ENCODE measurements at places on chromosomes 2 and 18.

DNA sequence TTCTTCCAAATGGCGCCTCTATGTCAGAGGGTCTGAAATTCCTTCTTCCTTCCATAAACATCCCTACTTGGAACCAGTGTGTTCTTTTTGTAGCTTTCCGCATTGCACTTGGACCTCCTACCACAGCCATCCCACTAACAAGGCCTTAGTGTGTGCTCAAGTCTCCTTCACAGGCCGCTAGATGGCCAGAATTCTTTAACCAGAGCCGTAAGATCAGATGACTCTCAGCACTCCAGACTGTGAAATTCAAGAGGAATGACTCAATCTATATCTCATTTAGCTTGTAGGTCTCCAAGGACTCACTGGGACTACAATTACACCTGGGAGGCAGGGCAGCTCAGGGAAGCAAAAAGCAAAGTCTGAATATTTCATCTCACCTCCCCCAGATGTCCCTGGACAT lies 298.9 kb downstream of the EIPR1 start:
- DNase-seq: no peak
- H3K4me3 ChIP-seq: no peak overlapping the region
- H3K27ac ChIP-seq: no peak overlapping the region
- no peaks in the 10 kb centered on the region for H3K4me1 ChIP-seq
- no peaks in the 10 kb centered on the region for H3K27me3 ChIP-seq

DNA sequence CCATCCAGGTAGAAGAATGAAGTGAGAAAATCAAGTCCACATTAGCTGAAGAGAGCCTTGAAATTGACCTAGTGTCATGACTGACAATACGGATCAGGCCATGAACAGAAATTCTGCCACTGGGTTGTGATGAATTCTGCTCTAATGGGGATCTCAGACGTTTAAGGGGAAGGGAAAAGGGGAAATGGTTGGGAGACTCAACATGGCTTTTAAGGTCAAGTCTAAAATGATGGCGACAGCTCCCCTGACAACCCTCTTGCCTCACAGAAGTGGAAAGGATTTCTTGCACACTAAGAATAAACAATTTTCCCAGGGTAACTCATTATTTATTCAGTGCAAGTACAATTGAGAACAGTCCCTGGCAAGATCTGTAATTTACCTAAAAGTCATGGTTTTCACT lies 302.5 kb upstream of the ACVR2A start:
- no peak for DNase-seq
- H3K27ac ChIP-seq: no peak overlapping the region
- no peaks in the 10 kb centered on the region for H3K36me3 ChIP-seq
- no peaks in the 10 kb centered on the region for H3K4me1 ChIP-seq
- no peak overlapping the region for H3K4me3 ChIP-seq
- no peaks in the 10 kb centered on the region for H3K27me3 ChIP-seq

- H3K4me3 ChIP-seq: no peak overlapping the region
- no peak for DNase-seq
- H3K27ac ChIP-seq: no peak overlapping the region
These were observed 326.8 kb downstream of the CCDC85A start for GRCh38 chr2:56510610-56511009.

- no peak for DNase-seq
- no peaks in the 10 kb centered on the region for H3K27me3 ChIP-seq
- peak overlapping the region; percentile 89 for H3K27ac ChIP-seq
These were observed 598 bp upstream of the CEP68 start for GRCh38 chr2:65055422-65056214.

DNA sequence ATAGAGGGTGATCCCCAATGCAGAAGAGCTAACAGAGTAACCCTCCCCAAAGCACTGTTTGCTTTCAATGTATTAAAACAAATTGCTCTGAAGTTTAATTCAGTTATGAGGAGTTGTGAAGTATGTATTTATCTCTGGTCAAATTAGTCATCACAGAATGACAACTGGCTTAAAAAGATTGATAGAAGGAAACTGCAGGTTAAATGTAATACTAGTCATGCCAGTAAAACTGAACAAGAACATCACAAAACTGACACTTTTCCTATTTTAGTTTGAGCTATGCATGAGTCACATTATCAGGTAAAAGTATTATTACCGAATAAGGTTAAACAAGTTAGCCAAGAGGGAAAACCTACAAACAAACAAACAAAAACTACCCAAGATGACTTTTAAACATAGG lies 99.0 kb upstream of the ACVR1C start:
- H3K27me3 ChIP-seq: no peaks in the 10 kb centered on the region
- H3K4me3 ChIP-seq: no peak overlapping the region
- DNase-seq: no peak
- H3K36me3 ChIP-seq: no peaks in the 10 kb centered on the region
- no peak overlapping the region for H3K27ac ChIP-seq

- DNase-seq: no peak
- no peaks in the 10 kb centered on the region for H3K27me3 ChIP-seq
- no peaks in the 10 kb centered on the region for H3K4me1 ChIP-seq
- no peaks in the 10 kb centered on the region for H3K36me3 ChIP-seq
These were observed 33.3 kb upstream of the GMCL1 start for GRCh38 chr2:69796174-69796573.

DNA sequence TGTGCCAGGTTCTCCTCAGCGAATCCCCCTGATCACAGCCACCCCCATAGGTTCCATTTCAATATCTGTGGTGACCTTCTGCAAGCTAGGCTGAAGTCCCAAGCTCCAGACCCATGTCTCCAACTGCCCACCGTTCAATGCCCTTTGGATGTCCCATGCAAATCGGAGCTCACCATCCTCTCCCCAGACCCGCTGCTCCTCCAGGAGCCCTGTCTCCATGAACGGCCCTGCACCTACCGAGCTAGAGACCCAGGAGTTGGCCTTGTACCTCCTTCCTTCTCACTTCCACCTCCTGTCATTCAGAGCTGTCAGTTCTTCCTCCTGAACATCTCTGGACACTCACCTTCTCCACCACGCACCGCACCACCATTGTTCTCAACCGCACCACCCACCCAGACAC lies 1.0 kb upstream of the FAHD2A start:
- H3K27me3 ChIP-seq: no peaks in the 10 kb centered on the region
- H3K4me1 ChIP-seq: no peaks in the 10 kb centered on the region
- peak overlapping the region; percentile 78 for H3K4me3 ChIP-seq
- no peak for DNase-seq
- H3K36me3 ChIP-seq: no peaks in the 10 kb centered on the region

DNA sequence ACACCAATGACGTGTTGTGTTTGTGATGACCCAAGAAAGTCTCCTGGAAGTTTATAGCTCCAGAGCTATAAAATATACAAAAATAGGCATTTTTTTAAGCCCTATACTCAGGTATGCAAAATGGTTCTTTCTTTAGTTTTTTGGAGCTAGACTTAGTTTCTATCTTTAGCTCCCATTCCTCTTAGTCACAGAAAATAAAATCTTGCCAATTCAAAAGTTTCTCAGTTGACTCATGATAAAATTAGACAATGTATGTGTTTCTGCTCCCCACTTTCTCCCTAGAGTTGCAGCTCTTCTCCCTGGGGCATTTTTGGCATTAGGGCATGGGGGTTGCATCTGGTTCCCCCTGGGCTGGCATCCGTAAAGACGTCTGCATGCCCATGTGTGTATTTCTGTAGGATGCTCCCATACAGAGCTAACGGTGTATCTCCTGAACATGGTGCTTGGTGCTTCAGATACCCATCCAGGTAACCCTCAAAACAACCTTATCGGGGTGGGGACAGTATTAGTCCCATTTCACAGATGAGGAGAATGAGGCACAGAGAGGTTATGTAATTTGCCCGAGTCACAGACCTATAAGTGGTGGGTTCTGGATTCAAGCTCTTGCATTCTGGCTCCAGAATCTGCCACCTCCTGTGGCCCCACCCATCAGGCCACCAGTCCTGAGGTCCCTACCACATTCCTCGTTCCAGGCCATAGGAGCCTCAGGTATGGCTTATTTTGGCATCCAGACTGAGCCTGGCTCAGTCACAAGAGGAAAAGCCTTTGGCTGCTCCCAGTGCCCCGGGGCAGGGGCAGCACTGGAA lies 43.1 kb upstream of the ASAP2 start:
- H3K4me3 ChIP-seq: no peak overlapping the region
- DNase-seq: no peak
- H3K36me3 ChIP-seq: no peaks in the 10 kb centered on the region
- peak overlapping the region; percentile 68 for H3K27ac ChIP-seq
- H3K27me3 ChIP-seq: no peaks in the 10 kb centered on the region
- H3K4me1 ChIP-seq: no peaks in the 10 kb centered on the region

- no peaks in the 10 kb centered on the region for H3K4me1 ChIP-seq
- no peak overlapping the region for H3K4me3 ChIP-seq
- no peak overlapping the region for H3K27ac ChIP-seq
- H3K27me3 ChIP-seq: no peaks in the 10 kb centered on the region
- H3K36me3 ChIP-seq: no peaks in the 10 kb centered on the region
These were observed 960.2 kb downstream of the CNTNAP5 start for GRCh38 chr2:124985270-124985669.

DNA sequence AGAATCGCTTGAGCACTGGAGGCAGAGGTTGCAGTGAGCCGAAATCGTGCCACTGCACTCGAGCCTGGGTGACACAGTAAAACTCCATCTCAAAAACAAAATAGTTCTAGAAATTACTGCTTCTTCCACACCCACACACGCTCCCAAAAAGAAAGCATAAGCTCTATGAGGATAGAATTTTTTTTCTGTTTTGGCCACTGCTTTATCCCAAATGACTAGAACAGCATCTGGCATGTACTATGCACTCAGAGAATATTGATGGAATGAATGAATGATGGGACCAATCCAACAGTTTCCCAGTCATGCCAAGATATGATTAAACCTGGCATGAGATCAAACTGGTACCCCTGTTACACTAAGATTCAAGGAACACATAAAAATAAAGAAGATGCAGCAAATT lies 455.4 kb upstream of the CHAC2 start:
- no peaks in the 10 kb centered on the region for H3K36me3 ChIP-seq
- no peaks in the 10 kb centered on the region for H3K27me3 ChIP-seq
- H3K27ac ChIP-seq: no peak overlapping the region
- H3K4me3 ChIP-seq: no peak overlapping the region

DNA sequence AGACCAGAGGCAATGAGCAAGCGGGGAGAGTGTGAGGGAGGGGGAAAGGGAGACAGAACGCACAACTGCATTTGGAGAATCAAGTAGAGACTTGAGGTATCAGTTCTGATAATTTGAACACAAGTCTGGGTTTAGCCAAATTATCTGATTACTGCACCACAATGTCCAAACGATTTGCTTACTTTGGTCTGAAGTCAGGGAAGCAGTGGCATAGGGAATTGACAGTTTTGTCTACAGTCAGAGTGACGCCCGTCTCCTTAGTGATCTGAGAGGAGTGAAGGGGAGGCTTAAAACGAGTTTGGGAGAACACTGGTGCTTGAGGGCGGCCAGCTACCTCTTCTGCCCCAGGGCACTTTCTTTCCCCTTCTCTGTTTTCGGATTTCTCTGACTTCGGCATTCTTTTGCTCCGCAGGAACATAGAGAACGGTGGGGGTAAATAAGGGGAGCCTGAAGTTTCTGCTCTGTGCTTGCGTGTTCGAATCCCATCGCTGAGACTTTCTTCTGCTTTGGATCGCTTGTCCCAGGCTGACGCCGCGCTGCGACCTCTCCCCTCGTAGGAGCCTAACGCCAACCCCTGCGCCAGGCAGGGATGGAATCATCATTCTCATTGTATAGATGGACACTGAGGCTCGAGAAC lies 2.9 kb upstream of the DLX2 start:
- no peak overlapping the region for H3K27ac ChIP-seq
- peaks cover 82% of the 10 kb centered on the region for H3K27me3 ChIP-seq

GRCh38 chr2:216298719-216299495 lies 73.4 kb downstream of the MARCHF4 start:
- no peaks in the 10 kb centered on the region for H3K27me3 ChIP-seq
- H3K36me3 ChIP-seq: no peaks in the 10 kb centered on the region
- H3K4me1 ChIP-seq: no peaks in the 10 kb centered on the region
- H3K27ac ChIP-seq: no peak overlapping the region
- H3K4me3 ChIP-seq: no peak overlapping the region

DNA sequence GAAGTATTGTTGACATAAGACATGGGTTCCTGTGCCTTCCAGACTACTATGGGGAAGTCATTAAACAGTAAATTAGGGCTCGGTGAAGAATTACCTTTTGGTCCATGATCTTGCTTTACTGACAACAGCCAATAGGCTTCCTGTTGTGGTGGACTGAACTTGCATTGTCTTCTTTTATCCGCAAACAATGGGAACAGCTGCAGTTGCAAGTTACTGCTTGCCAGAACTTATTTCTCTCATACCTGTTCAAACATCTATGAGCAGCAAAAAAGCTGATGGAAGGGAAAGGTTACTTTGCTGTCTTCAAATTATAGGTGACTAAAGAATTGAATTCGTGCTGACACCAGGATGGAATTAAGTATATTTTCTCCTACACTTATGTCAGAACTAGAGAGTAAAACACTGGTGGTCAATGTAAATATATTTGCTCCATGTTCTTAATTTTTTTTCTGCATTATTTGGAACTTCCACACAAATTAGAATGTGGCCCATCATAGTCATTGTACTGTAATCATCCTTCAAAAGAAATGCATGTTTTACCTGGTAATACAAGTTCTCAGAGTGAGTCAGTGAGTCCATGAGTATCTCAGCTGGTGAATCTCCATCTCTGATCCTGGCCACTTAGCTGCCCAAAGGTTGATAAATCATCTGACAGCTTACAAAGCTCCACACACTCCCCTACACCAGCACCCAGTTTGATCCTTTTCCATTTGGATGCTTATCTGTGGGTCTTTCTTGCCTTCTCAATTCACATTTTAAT lies 37.3 kb upstream of the RNF152 start:
- no peaks in the 10 kb centered on the region for H3K4me1 ChIP-seq
- no peak overlapping the region for H3K27ac ChIP-seq
- H3K27me3 ChIP-seq: no peaks in the 10 kb centered on the region
- DNase-seq: no peak

DNA sequence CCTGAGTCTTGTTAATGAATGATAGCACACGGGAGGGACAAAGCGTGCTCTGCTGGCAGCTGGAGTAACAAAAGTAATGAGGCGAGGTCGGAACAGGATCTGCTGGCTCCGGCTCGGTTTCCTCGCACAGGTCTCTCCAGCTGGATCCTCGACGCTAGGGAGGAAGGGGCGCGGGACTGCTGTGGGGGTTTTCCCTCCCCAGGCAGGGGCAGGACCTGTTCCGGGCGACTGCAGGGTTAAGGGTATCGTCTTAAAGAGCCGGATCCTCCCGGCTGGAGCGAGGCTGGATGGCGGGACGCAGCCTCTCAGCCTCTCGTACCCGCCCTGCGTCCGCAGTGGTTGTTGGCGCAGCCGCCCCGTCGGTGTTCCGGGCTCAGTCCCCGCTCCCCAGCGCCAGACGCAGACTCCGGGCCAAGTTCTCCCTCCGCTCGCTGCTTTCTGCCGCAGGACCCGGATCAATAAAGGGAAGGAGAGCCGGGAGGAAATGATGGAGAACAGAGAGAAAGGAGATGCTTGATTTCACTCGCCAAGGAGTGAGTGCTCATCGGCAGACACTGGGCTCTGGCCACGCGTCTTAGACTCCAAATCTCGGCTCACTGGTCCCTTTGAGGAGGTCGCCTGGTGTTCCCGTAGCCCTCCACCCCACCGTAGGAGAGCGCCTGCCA lies 1.1 kb upstream of the LIPG start:
- no peak for DNase-seq
- peaks cover 9% of the 10 kb centered on the region for H3K4me1 ChIP-seq
- no peaks in the 10 kb centered on the region for H3K27me3 ChIP-seq
- H3K4me3 ChIP-seq: peak overlapping the region; percentile 47
- H3K36me3 ChIP-seq: no peaks in the 10 kb centered on the region
- H3K27ac ChIP-seq: no peak overlapping the region
